ENCODE measurements at places on chromosomes 1 and 21. TPM values are rescaled to one million over a fixed set of nuclear protein-coding genes. Genes with fewer than 3 reads are reported as not detected.

- no peaks in the 10 kb centered on the region for H3K36me3 ChIP-seq
- H3K27me3 ChIP-seq, result no peaks in the 10 kb centered on the region
- no peak for DNase-seq
These were observed 114.1 kb upstream of the GALNT2 start for GRCh38 chr1:229952670-229953520.

Gene SNX7
- total RNA-seq, result 0.31 TPM

DNA sequence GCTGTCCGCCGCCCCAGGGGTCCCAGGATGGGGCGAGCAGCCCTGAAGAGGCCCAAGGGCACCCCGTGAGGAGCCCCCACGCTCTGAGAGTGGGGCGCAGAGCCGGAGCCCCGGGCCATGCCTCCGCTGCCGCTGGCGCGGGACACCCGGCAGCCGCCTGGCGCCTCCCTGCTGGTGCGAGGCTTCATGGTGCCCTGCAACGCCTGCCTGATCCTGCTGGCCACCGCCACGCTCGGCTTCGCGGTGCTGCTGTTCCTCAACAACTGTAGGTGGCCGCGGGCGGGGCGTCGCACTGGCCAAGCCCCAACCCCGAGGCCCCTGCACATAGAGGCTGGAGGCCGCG lies 14.5 kb downstream of the AGRN start:
- no peak for DNase-seq
- H3K27ac ChIP-seq, result no peak overlapping the region
- H3K4me1 ChIP-seq, result peaks cover 40% of the 10 kb centered on the region
- H3K27me3 ChIP-seq, result no peaks in the 10 kb centered on the region
- no peaks in the 10 kb centered on the region for H3K36me3 ChIP-seq

Gene SLAMF6
- 30.4 TPM for total RNA-seq

Gene PTGS2
- total RNA-seq, result not detected

- no peak for DNase-seq
- H3K4me1 ChIP-seq, result no peaks in the 10 kb centered on the region
- no peak overlapping the region for H3K27ac ChIP-seq
These were observed 92.6 kb downstream of the ADARB1 start for GRCh38 chr21:45166931-45167330.

Gene EVA1C
- total RNA-seq, result not detected

DNA sequence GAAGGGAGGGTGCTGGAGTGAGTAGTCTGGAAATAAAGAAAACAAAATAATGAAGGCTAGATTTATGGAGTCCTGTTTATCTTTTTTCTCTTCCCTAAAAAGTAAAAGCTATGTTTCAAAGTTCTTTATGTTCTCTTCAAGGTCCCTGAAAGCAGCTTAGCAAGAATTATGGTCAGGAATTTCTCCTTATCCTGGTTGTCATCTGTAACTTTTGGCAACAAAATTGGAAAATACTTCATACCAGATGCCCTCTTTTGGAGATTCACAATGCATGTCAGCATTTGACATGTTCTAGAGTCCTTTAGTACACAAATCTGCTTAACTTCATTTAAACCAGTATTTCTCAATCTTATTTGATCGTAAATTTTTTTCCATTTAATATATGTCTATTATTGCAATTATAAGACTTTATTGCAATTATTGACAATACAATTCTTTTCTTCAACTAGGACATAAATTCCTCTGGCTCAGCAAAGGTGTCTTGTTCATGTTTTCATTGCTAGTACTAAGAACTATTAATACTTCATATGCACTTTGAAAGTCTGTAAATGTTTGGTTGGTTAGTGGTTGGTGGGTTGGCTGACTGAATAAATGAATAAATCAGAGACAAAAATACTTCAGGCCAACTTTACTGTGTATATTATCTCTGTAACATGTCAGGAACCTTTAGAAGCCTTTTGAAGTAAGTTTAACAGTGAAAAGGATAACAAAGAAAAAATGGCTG lies 101.5 kb downstream of the ATP1B1 start:
- H3K27ac ChIP-seq, result no peak overlapping the region
- no peaks in the 10 kb centered on the region for H3K27me3 ChIP-seq
- no peak overlapping the region for H3K4me3 ChIP-seq
- no peaks in the 10 kb centered on the region for H3K36me3 ChIP-seq
- DNase-seq, result no peak

GRCh38 chr1:173190101-173190936 lies 16.8 kb downstream of the TNFSF4 start:
- no peaks in the 10 kb centered on the region for H3K36me3 ChIP-seq
- no peak overlapping the region for H3K4me3 ChIP-seq
- no peaks in the 10 kb centered on the region for H3K4me1 ChIP-seq
- no peaks in the 10 kb centered on the region for H3K27me3 ChIP-seq

DNA sequence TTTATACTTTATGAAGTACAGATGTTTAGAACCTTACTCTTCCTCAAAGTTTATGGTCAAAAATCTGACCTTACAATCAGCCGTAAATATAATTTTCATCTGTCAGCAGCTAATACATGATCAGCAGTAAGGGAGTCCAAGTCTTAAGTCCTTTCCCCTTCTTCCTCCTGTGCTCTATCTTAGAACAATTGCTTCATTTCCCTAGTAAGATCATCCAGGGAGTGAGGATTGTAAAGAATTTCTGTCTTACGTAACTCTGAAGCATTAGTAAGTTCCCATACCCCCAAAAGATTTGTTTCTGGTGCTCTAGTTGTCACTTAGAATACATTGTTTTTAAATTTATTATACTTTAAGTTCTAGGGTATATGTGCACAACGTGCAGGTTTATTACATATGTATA lies 2.1 kb downstream of the SETDB1 start:
- H3K27me3 ChIP-seq, result no peaks in the 10 kb centered on the region
- peaks cover 4% of the 10 kb centered on the region for H3K4me1 ChIP-seq
- H3K27ac ChIP-seq, result no peak overlapping the region
- DNase-seq, result no peak
- H3K36me3 ChIP-seq, result peaks cover 4% of the 10 kb centered on the region

DNA sequence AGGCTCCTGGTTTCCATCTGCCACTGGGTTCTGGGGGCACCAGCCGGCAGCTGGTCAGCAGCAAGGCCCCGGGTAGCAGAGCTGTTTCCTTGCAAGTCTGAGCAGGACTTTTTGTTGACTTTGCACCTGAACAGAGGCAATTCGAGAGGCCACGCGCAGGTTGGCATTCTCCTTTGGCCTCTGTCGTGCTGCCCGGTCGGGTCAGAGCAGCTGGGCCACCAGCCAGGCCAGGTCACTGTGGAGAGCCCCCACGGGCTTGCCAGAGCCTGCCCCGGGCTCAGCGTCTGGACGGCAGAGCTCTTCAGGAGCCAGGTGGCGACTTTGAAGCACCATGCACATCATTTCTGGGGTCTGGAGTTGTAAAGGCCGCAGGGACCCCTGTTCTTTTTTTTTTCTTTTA lies 28.4 kb upstream of the TMEM52 start:
- no peak overlapping the region for H3K4me3 ChIP-seq
- H3K27ac ChIP-seq, result no peak overlapping the region
- H3K4me1 ChIP-seq, result no peaks in the 10 kb centered on the region
- no peak for DNase-seq
- no peaks in the 10 kb centered on the region for H3K36me3 ChIP-seq
- no peaks in the 10 kb centered on the region for H3K27me3 ChIP-seq

GRCh38 chr1:51518033-51518585 lies 957 bp downstream of the EPS15 start:
- H3K36me3 ChIP-seq, result no peaks in the 10 kb centered on the region
- H3K4me1 ChIP-seq, result peaks cover 18% of the 10 kb centered on the region
- peak overlapping the region; percentile 83 for H3K27ac ChIP-seq
- H3K4me3 ChIP-seq, result peak overlapping the region; percentile 95
- no peaks in the 10 kb centered on the region for H3K27me3 ChIP-seq
- DNase-seq, result peak; percentile 61

GRCh38 chr1:232521660-232522059 lies 108.3 kb downstream of the SIPA1L2 start:
- H3K27ac ChIP-seq, result no peak overlapping the region
- no peaks in the 10 kb centered on the region for H3K4me1 ChIP-seq
- no peak overlapping the region for H3K4me3 ChIP-seq
- no peak for DNase-seq
- no peaks in the 10 kb centered on the region for H3K36me3 ChIP-seq
- H3K27me3 ChIP-seq, result 0 out of 2 replicates have a peak, but pooled peaks cover 2% of the 10 kb centered on the region

DNA sequence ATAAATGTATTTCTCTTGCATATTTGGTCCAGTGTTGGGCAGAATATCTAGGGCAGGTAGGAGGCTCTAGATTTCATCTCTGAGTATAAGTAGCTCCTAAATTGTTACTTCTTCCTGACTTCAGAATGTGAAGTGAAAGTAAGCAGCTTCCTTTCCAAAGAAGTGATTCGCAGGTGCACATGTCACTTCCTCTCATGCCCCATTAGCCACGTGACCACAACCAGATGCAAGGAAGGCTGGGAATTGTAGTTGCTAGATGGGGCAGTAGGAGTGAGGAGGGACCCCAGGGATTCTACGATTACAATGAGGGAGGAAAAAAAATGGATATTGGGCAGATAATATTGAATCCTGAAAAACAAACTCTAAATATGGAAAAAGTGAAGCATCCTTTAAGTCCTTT lies 113.2 kb upstream of the CYYR1 start:
- no peak for DNase-seq
- no peak overlapping the region for H3K27ac ChIP-seq
- H3K4me3 ChIP-seq, result no peak overlapping the region
- no peaks in the 10 kb centered on the region for H3K36me3 ChIP-seq
- no peaks in the 10 kb centered on the region for H3K27me3 ChIP-seq
- H3K4me1 ChIP-seq, result no peaks in the 10 kb centered on the region

DNA sequence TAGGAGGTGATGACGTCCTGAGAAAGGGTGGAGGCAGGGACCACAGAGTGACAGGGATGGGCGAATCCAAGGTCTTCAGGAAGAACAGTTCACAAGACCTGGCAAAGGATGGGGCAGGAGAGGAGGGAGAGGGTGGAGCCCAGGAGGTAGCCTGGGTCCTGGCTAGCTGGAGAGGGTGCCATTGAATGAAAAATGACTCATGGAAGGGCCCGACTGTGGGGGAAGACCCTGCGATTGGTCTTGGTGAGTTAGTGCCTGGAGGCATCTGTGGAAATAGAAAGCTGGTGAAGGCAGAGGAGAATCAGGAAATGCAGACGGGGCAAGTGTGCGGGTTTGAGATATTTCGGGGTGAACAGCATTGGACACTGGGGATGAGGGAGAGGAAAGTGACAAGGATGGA lies 60.3 kb upstream of the SLC45A1 start:
- H3K36me3 ChIP-seq, result no peaks in the 10 kb centered on the region
- no peaks in the 10 kb centered on the region for H3K4me1 ChIP-seq
- no peak overlapping the region for H3K27ac ChIP-seq
- no peaks in the 10 kb centered on the region for H3K27me3 ChIP-seq

DNA sequence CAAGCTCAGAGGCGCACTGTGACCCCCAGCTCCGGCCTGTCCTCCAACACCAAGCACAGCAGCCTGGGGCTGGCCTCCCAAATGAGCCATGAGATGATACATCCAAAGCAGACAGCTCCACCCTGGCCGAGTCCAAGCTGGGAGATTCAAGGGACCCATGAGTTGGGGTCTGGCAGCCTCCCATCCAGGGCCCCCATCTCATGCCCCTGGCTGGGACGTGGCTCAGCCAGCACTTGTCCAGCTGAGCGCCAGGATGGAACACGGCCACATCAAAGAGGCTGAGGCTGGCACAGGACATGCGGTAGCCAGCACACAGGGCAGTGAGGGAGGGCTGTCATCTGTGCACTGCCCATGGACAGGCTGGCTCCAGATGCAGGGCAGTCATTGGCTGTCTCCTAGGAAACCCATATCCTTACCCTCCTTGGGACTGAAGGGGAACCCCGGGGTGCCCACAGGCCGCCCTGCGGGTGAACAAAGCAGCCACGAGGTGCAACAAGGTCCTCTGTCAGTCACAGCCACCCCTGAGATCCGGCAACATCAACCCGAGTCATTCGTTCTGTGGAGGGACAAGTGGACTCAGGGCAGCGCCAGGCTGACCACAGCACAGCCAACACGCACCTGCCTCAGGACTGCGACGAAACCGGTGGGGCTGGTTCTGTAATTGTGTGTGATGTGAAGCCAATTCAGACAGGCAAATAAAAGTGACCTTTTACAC lies 29.1 kb downstream of the SLC19A1 start:
- no peak for DNase-seq
- no peaks in the 10 kb centered on the region for H3K27me3 ChIP-seq
- H3K27ac ChIP-seq, result no peak overlapping the region

Gene MROH9
- not detected for total RNA-seq

GRCh38 chr1:85427331-85427730 lies 37.6 kb downstream of the DDAH1 start:
- H3K27me3 ChIP-seq, result no peaks in the 10 kb centered on the region
- no peak for DNase-seq
- H3K27ac ChIP-seq, result no peak overlapping the region

DNA sequence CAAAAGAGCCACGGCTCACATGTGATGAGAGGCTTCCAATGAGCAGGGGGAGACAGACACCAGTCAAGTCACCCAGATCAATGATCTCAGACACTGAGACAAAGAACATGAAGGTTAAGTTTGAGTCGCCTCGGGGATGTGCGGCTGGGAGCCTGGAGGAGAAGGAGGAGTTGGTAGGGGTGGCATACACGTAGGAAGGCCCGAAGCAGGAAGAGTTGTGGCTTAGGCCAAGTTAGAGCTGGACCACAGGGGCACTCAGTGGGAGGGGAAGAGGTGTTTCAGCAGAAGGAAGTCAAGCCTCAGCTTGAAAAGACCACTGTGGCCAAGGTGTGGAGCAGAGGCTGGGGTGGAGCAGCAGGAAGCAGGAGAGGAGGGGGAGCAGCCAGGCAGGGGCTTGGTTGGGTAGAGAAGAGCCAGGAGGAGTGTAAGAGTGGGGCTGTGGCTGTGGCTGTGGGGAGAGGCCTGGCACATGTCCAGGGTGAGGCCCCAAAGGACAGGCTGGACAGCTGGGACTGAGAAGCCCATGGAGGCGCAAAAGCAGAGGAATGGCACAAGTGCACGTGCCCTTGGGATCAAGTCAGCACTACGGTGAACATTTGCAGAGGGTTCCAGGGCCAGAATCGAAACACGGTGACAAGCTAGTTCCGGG lies 27.6 kb downstream of the CTNNBIP1 start:
- no peak overlapping the region for H3K27ac ChIP-seq
- peaks cover 7% of the 10 kb centered on the region for H3K4me1 ChIP-seq
- DNase-seq, result no peak
- H3K27me3 ChIP-seq, result no peaks in the 10 kb centered on the region

DNA sequence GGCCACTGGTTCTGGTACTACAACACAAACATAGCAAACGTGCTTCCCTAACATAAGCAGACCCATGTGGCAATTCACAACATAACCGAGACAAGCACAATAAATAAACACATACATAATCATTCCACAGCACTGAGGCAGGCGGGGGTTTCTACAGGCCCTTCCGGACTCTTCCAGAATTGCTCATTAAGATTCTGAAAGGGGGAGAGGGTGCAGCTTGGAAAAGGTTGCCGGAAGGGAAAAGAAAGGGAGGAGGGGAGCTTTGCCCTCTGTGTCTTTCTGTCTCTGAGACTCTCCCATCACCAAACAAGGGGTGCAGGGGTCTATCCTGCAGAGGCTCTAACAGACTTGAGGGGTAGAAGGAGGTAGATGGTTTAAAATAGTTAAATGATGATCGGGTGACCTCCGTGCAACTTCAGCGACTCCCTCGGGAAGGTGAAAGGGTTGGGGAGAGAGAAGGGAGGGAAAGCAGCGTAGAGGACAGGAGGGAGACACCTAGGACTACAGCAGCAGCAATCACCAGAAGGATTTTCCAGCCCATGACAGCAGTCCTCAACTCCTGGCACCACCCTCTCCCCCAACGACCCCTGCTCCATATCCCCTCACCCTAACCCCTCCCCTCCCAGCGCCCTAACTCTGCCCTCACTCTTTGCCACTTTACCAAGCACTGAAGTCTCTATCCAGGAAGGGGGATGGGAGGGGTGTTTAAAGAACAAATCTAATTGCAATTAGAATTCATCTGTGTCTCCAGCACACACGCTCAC lies 365.5 kb upstream of the ESRRG start:
- no peaks in the 10 kb centered on the region for H3K4me1 ChIP-seq
- no peaks in the 10 kb centered on the region for H3K36me3 ChIP-seq
- H3K4me3 ChIP-seq, result no peak overlapping the region
